ENCODE measurements at places on chromosomes 7 and 10.

- DNase-seq, result no peak
Measured at GRCh38 chr7:4931943-4932342, 27.0 kb downstream of the MMD2 start.

- no peak for DNase-seq
Measured at GRCh38 chr7:36047091-36047658, 105.9 kb upstream of the EEPD1 start.

DNA sequence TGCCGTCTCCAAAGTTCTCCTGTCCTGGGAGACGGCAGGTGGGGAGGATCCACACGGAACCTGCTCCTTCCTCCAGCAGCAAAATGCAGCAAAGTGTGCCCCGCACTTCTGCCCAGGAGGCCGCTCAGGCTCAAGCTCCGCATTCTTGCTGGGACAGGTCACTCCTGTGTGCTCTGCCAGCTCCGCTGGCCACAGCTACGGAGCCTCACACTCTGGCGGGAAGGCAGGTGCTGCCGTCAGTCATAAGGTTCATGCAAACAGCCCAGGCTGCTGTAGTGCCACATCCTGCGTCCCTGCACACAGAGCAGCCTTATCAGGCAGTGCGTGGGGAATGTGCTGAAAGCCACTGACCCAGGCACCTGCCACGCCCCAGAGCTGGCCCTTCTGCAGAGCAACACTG lies 22.4 kb downstream of the ADGRA1 start:
- DNase-seq, result no peak

DNA sequence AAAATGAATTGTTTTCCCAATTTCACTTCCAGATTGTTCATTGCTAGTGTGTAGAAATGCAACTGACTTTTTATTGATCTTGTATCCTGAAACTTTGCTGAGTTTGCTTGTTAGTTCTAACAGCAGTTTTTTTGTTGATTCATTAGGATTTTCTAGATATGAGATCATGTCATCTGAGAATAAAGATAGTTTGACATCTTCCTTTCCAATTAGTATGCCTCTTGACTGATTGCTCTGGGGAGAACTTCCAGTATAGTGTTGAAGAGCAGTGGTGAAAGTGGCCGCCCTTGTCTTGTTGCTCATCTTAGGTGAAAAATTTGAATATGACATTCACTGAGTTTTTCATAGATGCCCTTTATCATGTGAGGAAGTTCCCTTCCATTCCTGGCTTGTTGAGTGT lies 11.9 kb upstream of the SUN1 start:
- no peak for DNase-seq

DNA sequence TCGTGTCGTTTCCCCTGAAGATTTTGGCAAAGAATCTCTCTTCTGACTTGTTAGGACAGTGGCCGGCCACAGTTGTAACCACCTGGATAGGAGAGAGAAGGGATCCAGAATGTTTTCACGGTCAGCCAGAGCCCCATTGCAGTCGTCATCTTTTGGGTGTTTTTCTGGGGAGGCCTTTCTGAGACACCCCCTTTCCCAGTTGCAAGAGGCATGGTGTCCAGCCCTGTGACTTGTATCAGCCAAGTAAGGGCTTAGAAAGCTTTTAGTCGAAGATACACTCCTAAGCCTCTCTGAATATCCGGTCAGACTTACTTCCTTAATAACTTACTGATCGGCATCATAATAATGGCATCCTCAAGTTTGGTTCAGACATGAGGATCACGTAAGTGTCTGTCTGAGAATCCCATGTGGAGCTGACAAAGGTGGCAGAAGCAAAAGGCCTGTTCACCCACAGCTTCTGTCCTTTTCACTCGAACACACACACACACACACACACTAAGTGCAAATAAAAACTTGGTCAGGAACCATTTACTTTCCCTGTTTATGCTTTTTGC lies 435.7 kb upstream of the GALNT17 start:
- no peak for DNase-seq

- peak; percentile 36 for DNase-seq
Measured at GRCh38 chr10:109852475-109853037, 70.8 kb downstream of the XPNPEP1 start.

- DNase-seq, result no peak
Measured at GRCh38 chr7:44748948-44749731, 493 bp downstream of the ZMIZ2 start.

GRCh38 chr7:481219-481930 lies 38.3 kb downstream of the PDGFA start:
- no peak for DNase-seq

GRCh38 chr10:7945034-7945433 lies 109.5 kb upstream of the GATA3 start:
- no peak for DNase-seq

GRCh38 chr10:132319853-132320653 lies 11.9 kb upstream of the LRRC27 start:
- peak; percentile 75 for DNase-seq

DNA sequence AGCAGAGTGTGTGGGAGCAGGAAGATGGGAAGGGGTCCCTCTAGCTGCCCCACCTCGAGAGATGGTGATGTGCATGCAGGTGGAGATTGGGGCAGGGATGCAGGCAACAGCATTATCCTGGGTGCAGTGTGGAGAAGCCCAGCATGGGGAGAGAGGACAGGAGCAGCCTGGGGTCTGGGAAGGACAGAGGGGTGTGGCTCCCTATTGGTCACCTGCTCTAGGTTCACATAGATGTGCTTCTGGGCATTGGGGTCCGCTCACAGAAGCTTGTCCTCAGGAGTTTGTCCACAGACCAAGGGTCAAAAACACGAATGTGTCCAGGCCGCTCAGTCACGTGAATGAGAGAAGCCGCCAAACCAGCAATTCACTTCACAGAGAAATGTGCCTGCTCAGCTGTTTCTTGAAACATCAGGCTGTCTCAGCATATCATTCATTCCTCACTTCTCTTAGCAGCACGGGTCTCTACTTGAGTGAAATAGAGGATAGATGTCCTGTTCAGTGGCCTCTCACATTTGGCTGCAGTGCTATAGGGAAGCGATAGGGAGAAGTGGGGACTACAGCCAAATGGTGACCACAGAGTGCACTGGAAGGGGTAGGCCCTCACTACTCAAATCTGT lies 11.5 kb upstream of the SLC29A3 start:
- no peak for DNase-seq

DNA sequence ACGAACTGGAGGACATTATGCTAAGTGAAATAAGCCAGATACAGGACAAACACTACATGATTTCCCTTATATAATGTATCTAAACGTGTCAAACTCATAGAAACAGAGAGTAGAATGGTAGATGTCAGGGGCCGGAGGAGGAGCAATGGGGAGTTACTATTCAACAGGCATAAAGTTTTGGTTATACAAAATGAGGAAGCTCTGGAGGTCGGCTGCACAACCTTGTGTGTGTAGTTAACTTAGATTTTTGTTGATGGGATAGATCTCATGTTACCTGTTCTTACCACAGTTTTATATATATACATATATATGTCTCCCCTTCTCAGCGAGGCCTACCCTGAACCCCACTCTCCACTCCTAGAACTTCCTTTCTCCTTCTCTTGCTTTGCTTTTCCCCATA lies 22.4 kb upstream of the TECTB start:
- DNase-seq, result no peak

- no peak for DNase-seq
Measured at GRCh38 chr7:78530351-78530750, 731.8 kb downstream of the PHTF2 start.

- no peak for DNase-seq
Measured at GRCh38 chr7:101586906-101587677, 42.0 kb downstream of the MYL10 start.

DNA sequence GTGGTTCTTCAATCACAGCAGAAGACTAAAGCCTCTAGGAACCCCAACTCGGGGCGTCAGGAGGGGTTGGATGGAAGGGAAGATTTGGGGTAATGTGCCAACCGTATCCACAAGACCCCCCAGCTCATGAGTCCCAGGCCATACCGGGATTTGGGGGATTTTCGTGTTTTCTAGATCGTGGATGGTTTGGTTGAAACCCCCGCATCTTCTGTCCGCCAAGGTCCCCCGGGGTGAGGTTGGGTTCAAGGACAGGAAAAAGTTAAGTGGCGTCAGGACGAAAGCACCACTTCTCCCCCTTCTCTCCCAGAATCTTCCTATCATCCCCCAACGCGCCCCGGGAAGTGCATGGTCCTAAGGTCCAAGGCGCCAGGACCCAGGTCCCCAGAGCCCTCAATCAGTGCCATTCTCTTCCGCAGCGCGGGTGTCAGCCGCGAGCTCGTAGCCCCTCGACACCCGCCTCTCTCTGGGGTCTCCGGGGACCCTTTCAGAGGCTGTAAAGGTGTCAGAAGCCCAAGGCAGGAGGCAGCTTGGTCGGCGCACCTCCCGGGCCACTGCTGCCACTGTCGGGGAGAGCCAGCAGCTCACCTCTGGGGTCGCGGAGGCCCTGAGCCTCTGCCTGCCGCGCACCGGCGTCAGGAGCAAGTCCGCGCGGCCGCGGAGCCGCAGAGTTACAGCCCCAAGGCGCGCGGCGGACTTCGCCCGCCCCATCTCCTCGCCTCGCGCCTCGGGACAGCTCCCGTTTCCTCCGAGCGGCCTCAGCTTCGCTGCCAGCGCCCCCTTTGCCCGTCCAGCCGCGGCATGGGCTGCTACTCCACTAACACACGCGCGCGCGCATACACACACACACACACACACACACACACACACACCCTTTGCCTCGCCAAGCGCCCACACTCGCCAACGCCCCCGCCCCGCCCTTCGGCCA lies 1.5 kb downstream of the MKX start:
- DNase-seq, result no peak

DNA sequence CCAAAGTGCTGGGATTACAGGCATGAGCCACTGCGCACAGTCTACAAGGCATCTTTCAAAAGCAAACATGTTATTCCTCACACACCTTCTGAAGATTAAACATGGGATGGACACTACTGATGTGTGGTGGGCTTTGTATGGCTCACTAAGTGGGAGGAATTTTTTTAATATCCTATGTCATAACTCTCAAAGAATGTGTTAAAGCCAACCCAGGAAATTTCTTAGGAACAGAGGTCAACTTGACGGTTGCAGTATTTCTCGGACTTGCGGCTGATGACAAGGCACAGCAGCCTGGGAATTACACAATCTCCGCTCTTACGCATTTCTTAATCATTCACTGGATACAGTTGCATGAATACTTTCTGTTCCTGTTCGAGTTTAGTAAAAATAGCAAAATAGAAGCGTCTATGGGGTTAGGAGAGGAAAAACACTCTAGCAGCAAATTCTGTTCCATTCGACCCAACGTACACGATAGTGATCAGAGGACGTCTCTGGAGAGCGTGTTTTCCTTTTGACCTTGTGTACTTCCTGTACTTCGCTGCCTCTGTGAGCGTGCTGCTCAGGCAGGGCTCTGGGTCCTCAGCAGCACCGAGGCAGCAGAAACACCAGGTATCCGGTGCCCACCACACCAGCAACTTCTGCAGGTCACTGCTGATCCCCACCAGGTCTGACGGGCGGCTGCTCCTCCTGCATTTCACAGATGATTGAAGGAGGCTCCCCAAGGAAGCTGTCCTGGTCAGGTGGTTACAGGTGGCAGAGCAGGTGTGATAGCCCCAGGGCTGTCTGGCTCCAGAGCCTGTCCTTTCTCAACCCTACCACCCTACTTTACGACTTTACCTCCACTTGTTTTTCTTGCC lies 26.4 kb upstream of the SRGN start:
- peak; percentile 48 for DNase-seq

- no peak for DNase-seq
Measured at GRCh38 chr10:128306966-128307365, 180.7 kb upstream of the MKI67 start.

GRCh38 chr10:77553966-77554365 lies 83.6 kb downstream of the KCNMA1 start:
- DNase-seq, result no peak

- no peak for DNase-seq
Measured at GRCh38 chr7:84941291-84941690, 245.6 kb downstream of the SEMA3D start.

DNA sequence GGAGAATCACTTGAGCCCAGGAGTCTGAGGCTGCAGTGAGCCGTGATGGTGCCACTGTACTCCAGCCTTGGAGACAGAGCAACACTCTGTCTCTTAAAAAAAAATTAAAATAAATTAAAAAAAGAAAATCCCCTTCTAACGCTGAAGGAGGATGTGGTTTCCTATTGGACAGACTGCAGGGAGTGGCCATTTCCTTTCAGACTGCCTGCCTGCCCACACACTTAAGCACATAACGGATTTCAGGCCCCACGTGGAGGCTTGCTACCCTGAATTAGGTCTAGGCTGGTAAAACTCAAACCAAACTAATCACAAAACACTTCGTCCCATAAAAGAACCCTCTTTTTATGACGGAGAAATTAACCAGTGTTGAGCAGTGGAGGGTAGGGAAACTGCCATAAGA lies 34.0 kb downstream of the GATA3 start:
- DNase-seq, result no peak

- DNase-seq, result no peak
Measured at GRCh38 chr10:132102071-132102716, 36.4 kb downstream of the JAKMIP3 start.

DNA sequence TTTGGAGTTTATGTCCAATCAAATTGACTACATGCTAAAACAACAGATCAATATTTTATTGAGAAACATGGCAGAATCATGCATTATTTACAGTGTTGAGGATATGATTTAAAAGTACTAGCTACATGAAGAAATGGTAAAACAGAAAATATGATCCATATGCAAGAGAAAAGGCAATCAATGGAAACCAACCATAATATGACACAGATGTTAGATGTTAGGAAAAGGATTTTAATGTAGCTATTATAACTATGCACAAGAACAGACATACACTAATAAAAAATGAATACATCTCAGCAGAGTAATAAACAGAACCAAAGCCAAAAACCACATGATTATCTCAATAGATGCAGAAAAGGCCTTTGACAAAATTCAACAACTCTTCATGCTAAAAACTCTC lies 166.2 kb upstream of the CACNA2D1 start:
- no peak for DNase-seq

- DNase-seq, result no peak
Measured at GRCh38 chr7:157255201-157255606, 81.6 kb upstream of the DNAJB6 start.

DNA sequence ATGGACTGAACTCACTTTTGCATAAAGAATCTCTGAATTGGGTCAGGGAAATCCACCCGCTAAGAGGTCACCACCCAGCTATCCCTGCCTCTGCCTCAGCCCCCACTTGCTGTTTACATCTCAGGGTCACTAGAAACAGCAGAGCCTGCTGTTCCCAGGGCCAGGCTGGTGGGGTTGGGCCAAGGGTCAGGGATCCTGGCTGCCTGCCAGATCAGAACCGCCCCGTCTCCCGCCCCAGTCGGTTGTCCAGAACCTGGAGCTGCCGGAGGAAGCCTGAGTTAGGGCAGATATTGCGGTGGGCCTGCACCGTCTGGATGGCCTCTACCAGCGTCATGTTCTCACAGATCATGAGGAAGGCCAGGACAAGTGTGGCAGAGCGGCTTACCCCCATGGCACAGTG lies 17.0 kb upstream of the SAMD8 start:
- no peak for DNase-seq

GRCh38 chr7:107622429-107622828 lies 38.2 kb upstream of the SLC26A4 start:
- no peak for DNase-seq

- no peak for DNase-seq
Measured at GRCh38 chr10:43390759-43391158, 18.2 kb downstream of the HNRNPF start.

- DNase-seq, result no peak
Measured at GRCh38 chr10:8053446-8054243, 843 bp upstream of the GATA3 start.
